ENCODE measurements at places on chromosomes 4 and X. TPM values are rescaled to one million over a fixed set of nuclear protein-coding genes. Genes with fewer than 3 reads are reported as not detected.

DNA sequence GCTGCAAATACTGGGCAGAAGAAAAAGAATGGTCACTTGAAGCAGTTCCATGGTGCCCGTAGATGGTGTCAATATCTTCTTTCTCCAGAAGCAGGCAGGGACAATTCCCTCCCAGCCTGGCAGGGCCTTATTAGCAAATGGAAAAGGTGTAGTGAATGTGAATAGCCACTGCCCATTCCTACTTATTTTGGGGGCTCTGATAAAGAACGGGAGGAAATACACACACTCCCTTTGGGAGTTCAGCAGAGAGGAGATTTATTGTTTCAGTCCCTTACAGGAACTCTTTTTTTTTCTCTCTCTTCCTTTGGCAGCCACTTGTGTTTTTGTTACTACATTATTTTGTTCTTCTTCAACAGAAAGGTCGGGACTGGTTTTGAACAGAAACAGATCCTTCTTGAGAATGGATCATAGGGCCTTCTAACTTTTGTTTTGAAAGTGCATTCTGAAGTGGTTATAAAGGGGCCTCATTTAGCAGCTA lies at the start of gene EMCN:
Gene EMCN (minus strand): TSS at position 159 of the 478 bp plus-strand sequence. CDS start 108 bp downstream, at position 51.
- DNase-seq: no peak
- H3K36me3 ChIP-seq: no peaks in the 10 kb centered on the region
- H3K27ac ChIP-seq: no peak within 1 kb of the TSS
- no peak within 1 kb of the TSS for H3K4me3 ChIP-seq

- no peaks in the 10 kb centered on the region for H3K36me3 ChIP-seq
- peak; percentile 73 for DNase-seq
- no peaks in the 10 kb centered on the region for H3K27me3 ChIP-seq
- H3K4me1 ChIP-seq: no peaks in the 10 kb centered on the region
Measured at GRCh38 chr4:2803624-2804448, 11.0 kb downstream of the SH3BP2 start.

The ITM2A gene
- polyA plus RNA-seq: 1.6 TPM

The EDA2R gene
- 0.75 TPM for polyA plus RNA-seq

The TCEANC gene
- 2.8 TPM for polyA plus RNA-seq
